ENCODE measurements at places on chromosomes 6 and 20.

- DNase-seq: no peak
These were observed 13.1 kb upstream of the RNASET2 start for GRCh38 chr6:166969390-166970002.

GRCh38 chr20:58604128-58604881 is 46.8 kb upstream of the STX16 start:
- no peak for DNase-seq

GRCh38 chr6:37110500-37111461 is 59.2 kb upstream of the PIM1 start:
- DNase-seq: no peak

DNA sequence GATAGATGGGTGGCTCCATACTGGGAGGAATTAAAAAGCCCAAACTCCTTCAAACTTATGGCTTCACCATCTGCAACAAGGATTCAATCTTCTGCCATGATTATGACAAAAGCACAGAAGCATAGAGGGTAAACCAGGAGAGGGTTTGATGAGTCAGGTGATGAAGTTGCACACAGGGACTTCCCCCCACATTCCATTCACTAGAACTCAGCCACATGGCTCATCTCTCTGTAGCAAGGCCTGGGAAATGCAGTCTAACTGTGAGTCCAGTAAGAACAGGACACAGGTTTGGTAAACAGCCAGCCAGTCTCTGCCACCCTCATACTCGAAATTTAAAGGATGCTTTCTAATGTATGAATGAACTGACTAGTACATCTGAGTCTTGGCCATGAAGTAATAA is 142.9 kb downstream of the HIVEP2 start:
- DNase-seq: no peak

- DNase-seq: no peak
These were observed 2.6 kb downstream of the BLCAP start for GRCh38 chr20:37524859-37525708.

DNA sequence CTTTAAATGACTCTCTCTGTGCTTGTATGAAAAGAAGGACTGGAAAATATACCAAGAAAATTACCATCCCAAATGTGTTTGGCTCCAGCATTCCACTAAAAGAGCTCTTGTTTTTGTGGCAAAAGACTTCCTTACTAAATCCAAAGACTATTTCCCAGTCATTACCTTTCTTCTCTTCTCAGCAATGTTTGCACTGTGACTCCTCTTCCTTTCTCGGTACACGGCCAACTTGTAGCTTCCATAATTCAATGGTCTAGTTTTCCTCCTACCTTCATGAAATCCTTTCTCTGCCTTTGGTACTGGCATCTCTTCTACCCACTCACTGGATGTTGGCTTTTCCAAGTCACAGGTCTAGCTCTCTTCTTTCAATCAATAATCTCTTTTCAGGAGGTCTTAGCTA is 568.5 kb upstream of the JAG1 start:
- no peak for DNase-seq

GRCh38 chr6:12804952-12805645 is 88.5 kb downstream of the PHACTR1 start:
- DNase-seq: no peak

- no peak for DNase-seq
These were observed 138.8 kb upstream of the HMGN3 start for GRCh38 chr6:79373246-79373645.

GRCh38 chr6:64815718-64816117 is 891.3 kb downstream of the EYS start:
- no peak for DNase-seq
